HFFc6 (cell line): ENCODE measurements at places on chromosomes 4 and X.

- DNase-seq = no peak
Measured at GRCh38 chr4:181676546-181676945, 566.7 kb upstream of the TENM3 start.

DNA sequence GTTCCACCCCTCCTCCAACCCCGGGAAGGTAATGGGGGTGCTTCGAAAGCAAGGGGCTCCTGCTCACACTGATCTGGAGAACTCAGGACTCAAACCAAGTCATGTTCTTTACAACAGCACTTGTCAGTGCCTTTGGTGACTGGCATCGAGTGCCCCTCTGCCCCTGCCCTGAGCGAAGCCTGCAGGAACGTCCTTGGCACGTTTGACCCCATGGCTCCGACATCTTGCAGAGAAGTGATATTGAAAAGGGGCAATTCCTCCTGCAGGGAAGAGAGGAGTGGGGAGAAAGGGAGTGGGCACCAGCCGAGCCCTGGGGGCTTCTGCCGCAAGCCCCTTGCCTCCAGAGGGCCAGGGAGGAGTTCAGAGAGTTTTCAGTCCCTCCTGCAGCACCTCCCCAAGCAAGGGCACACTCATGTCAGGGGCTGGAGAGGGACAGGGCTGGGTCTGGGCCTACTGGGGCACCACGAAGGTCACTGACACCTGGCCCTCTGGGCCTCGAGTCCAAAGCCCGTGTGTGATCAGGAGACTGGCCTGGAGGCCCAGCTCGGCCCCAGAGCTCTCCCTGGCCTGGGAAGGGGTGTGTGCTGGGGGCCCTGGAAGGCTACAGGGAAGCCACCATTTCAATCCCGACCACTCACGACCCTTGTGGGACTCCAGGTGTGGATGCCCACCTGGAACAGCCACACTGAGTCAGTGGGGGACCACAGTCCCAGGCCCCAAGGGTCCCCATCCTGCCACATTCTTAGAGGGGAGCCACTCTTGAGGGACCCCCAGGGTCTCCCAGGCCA, 94.9 kb upstream of the NKX1-1 start:
- no peak for DNase-seq

DNA sequence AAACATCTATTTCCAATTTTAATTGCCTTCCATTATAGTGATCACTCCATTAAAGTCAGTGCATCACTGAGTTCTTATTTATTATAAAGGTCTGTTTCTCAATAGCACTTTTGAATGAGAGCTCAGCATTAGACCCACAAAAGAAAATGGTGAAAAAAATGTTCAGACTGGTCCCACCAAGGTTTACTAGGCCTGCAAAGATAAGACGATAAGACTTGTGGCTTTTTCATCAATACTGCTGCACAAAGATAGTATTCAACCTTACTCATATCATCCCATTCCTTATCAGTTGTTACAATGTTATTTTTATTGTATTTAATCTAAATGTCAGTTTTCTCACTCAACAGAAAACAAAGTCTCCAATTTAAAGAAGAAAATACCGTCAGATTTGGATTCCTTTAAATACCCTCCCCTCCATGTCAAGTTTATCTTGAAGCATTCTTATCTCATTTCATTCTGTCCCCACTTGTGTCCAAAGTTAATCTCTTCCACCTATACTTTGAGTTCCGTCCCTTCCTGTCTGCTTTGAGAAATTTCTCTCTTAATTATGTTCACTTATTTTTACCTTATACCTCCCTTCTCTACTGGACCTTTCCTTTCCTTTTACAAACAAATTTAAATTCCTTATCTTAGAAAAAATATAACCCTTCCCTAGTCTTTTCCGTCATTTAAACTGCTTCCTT, 140.0 kb downstream of the GASK1B start:
- no peak for DNase-seq

DNA sequence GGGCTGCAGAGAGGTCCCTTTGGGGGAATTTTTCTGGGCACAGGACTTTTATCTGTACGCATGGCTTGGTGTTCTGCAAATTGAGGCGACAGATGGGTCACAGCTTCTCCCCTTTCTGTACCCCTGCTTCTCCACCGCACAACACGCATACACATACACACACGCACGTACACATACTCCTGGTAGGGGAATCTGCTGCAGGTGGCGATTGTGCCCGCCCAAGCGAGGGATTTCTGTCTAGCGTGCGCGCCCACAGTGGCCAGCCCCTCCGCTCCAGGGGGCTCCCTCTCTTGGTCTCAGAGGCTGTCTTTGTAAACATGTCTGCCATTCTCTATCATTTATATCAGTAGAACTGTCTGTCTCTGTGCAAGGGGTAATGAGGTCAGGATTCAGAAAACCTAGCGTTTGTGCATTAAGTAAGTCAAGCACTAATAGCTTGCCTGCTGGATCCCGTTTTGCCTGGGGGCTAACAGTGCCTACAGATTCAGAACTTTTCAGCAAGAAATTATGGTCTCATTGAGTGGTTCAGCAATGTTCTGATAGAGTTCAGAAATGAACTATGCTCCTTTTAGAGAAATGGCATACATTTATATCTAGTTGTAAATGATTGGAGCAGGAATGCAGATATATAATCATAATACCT, 2.2 kb downstream of the GRID2 start:
- no peak for DNase-seq

DNA sequence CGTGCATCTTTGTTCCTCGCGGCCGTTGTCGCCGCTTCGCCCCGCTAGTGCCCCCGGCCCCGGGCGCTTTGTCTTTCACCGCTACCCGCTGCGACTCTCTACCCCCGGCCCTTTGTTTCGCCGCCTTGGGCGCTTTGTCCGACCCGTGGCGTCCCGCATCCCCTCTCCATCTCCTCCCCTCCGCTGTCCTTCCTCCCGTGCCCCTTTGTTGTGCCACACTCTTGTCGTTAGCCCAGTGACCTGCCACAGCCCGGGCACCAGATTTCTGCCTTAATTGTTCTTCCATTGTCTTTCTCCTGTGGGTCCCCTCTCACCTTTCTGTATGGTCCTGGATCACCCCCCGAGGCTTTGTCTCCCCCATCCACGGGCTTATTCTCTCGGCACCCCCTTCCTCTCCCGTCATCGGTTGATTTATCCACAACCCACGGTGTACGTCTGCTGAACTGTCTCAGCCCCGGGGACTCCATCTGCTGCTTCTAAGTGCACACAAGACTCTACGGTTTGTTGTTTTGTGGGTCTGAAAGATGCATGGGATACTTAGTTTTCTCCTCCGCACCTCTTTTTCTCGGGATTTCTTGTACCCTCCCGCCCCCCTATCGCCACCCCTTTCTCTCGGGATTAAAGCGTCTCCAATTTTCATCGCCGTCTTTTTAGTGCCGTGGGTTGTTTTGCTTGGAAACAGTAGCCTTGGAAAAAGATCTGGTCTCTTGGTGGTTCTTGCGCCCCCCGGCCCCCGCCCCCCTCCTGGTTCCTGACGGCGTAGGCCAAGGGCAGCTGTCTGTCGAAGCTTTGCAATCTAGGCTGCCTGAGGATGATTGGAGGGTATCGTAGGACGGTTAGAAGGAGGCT, 783 bp downstream of the RBPJ start:
- DNase-seq = no peak

DNA sequence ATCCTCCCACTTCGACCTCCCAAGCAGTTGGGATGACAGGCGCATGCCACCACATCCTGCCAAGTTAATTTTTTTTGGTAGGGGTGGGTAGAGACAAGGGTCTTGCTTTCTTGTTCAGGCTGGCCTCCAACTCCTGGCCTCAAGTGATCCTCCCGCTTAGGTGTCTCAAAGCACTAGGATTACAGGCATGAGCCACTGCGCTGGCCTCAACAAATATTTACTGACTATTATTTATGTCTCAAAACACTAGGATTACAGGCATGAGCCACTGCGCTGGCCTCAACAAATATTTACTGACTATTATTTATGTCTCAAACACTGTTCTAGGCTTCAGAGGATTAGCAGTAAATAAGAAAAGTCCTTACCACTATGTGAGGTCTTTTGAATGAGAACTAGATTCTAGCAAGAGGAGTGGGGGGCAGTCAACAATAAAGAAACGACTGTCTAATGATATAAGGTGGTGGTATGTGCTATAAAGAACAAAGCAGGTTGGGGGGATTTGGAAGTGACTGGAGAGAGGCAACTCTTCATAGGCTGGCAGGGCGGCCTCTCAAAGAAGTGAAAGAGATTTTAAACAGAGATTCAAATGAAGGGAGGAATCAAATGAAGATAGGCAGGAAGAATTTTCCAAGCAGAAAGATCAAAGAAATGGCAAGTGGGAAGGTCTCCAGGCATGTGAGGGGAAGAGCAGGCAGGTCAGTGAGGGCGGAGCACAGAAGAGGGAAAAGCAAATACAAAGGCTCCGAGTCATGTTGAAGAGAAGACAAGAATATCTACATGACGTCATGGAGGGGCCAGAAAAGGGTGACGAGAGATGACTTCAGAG, 12.7 kb upstream of the ACSL1 start:
- peak; percentile 8 for DNase-seq

- DNase-seq = peak; percentile 2
Measured at GRCh38 chrX:41553688-41554087, 106.5 kb downstream of the NYX start.

GRCh38 chrX:14922437-14922836, 49.2 kb downstream of the MOSPD2 start:
- peak; percentile 88 for DNase-seq

DNA sequence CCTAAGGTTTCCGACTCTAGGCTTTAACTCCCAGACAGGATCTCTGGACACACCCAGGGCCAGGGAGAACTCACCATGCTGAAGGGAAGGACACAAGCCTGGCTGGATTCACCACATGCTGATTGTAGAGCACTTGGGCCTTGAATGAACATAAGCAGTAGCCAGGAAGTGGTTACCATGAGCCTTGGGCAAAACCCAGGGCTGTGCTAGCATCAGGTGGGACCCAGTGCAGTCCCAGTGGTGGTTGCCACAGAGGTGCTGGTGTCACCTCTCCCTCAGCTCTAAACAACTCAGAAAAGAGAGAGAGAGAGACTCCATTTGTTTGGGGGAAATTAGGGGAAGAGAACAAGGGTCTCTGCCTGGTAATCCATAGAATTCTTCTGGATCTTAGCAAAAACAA, 77.0 kb downstream of the KLHL13 start:
- no peak for DNase-seq

DNA sequence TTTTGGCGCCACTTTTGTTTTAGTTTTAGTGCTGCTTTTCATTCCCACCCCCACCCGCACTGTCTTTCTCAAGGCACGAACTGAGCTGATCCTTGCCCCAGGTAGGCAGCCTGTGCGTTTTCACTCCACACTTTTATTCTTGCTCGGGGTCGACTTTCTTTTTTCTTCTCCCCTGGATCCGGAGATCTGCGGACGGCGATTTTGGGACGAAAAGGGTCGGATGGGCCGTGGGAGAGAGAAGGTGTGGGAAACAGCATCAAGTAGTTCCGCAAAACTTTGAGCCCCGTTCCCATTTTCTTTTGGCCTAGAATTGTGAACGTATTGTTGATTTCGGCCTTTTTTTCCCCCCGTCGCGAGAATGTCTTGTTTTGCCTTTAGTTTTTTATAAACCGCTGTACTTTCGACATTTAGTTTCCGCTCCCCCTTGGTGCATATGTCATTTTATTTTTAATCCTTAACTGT, 531 bp downstream of the STAG2 start:
- no peak for DNase-seq

GRCh38 chr4:26069218-26069617, 155.2 kb downstream of the SMIM20 start:
- DNase-seq = peak; percentile 11

GRCh38 chrX:43953218-43953617, 20.0 kb downstream of the NDP start:
- no peak for DNase-seq
